H9 (cell line): ENCODE measurements at places on chromosomes 7 and 10. TPM values are rescaled to one million over a fixed set of nuclear protein-coding genes. Genes with fewer than 3 reads are reported as not detected.

Gene SFMBT2
- total RNA-seq: 5.3 and 6.7 TPM in 2 replicates

Gene LRRD1
- total RNA-seq: not detected in 2 replicates

Gene CDNF
- total RNA-seq: 0.86 and 1.3 TPM in 2 replicates

Gene PLXDC2
- 34.1 and 38.7 TPM in 2 replicates for total RNA-seq

Gene C10orf53
- total RNA-seq: not detected in 2 replicates

Gene NKX1-2
- total RNA-seq: 14.9 and 15.3 TPM in 2 replicates

Gene ANKRD1
- 0.11 and 0.13 TPM in 2 replicates for total RNA-seq

DNA sequence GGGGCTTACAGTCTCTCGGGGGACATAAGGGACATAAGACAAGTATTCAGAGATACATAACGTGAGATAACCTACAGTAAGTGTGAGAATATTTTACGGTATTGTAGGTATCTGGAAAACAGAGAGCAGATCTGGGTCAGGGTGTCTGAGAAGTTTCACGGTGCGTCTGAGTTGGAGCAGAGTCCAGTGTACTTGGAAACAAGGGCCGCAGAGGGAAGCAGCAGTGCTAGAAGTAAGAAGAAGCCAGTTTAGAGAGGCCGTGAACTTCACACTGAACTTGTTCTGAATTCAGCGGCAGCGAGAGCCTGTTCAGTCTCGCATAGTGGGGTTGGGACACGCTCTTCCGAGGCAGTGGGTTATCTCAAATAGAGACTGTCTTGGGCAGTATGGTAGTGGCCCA is 85.5 kb downstream of the TAF3 start:
- no peaks in the 10 kb centered on the region for H3K36me3 ChIP-seq
- no peaks in the 10 kb centered on the region for H3K4me1 ChIP-seq
- no peak overlapping the region for H3K4me3 ChIP-seq
- H3K27ac ChIP-seq: no peak overlapping the region

DNA sequence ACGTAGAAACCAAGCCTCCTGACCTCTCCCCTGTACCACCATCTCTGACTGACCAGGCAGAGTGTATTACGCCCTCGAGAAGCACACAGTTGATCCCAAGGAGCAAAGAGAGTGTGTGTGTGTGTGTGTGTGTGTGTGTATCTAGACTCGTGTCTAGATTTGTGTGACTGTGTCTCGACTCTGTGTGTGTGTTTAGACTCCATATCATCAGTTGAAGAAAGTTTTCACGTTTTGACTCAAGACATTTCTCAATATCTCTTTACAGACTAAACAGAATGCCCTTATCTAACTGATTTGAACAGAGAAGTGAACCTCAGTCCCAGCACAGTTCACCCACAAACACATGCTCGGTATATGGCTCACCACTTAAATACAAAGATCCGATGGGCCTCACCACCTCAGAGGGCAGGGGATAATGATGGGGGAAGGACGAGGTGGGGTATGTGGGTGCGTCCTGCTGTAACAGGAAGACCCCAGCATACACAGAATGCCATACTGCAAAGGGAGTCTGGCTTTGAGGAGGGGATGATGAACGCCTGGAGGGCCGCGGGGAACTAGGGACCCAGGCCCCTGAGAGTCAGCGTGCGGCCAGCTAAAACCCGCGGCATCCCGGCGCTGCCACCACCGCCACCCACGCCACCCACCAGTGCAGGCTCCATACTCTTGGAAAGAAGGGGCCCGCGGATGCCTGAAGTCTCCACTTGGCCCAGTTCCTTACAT is 780 bp downstream of the ALDH18A1 start:
- no peaks in the 10 kb centered on the region; the same call in 1 of the 2 replicates for H3K4me1 ChIP-seq
- no peaks in the 10 kb centered on the region for H3K27me3 ChIP-seq
- no peak for DNase-seq
- H3K27ac ChIP-seq: no peak overlapping the region

DNA sequence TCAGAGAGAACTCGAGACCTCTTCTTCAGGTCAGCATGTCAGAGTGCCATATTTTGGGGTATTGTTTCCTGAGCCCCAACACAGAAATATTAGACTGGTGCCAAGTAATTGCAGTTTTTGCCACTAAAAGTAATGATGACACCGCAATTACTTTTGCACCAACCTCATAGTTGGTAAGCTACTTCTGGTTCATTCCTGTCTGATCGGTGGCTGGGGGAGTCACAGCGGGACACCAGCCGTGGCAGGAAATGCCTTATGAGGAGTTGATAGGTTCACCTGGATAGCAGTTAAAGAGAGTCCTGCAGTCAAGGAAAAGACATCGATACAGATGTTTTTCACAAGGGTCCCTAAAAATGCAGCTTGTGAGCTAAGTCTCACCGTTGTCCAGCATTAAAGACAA is 23.9 kb upstream of the ATP6V0A4 start:
- no peak overlapping the region for H3K27ac ChIP-seq
- H3K36me3 ChIP-seq: no peaks in the 10 kb centered on the region; the same call in 1 of the 3 replicates
- no peak for DNase-seq
- no peaks in the 10 kb centered on the region for H3K27me3 ChIP-seq
- no peak overlapping the region for H3K4me3 ChIP-seq

- H3K36me3 ChIP-seq: no peaks in the 10 kb centered on the region
- no peak for DNase-seq
- no peak overlapping the region for H3K4me3 ChIP-seq
These were observed 34.2 kb downstream of the TCERG1L start for GRCh38 chr10:131277278-131277677.

DNA sequence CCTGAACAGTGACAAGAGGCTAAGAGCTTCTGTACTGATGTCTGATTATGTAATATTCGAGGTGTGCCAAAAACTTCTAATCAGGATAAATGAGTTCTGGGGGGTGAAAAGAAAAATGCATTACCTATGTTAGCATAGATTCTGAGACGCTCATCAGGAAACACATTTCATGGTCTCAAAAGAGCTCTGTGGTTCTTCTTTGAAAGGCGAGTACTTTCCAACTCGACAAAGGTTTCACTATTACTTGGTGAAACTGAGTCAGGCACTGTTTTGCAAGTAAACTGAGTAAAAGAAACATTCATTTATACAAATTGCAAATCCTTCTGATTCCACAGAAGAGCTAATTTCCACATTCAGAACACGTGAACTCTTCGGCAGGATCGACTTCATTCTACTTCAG is 523.2 kb downstream of the GATA3 start:
- no peak overlapping the region for H3K27ac ChIP-seq
- H3K4me1 ChIP-seq: no peaks in the 10 kb centered on the region
- no peak overlapping the region for H3K4me3 ChIP-seq

GRCh38 chr10:31759124-31759798 is 169.4 kb downstream of the ARHGAP12 start:
- peaks cover 23% of the 10 kb centered on the region; the same call in 1 of the 2 replicates for H3K4me1 ChIP-seq
- no peak overlapping the region for H3K27ac ChIP-seq
- DNase-seq: peak; percentile 77
- no peaks in the 10 kb centered on the region for H3K27me3 ChIP-seq
- H3K36me3 ChIP-seq: peaks cover 18% of the 10 kb centered on the region

DNA sequence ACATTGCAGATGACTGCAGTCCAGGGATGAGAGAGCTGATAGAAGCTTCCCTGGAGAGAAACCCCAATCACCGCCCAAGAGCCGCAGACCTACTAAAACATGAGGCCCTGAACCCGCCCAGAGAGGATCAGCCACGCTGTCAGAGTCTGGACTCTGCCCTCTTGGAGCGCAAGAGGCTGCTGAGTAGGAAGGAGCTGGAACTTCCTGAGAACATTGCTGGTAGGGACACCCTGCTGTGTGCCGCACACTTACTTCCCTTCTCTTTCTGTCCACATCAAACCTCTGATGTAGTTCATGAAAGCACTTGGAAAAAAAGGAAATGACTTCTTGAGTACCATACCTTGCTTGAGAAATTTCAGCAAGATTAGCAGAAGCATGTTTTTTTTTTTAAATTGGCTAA is 25.3 kb downstream of the MAP3K8 start:
- peaks cover 7% of the 10 kb centered on the region; the same call in 1 of the 2 replicates for H3K4me1 ChIP-seq
- no peak for DNase-seq
- no peak overlapping the region for H3K4me3 ChIP-seq

- H3K4me1 ChIP-seq: no peaks in the 10 kb centered on the region
- H3K36me3 ChIP-seq: no peaks in the 10 kb centered on the region
- DNase-seq: no peak
- H3K27ac ChIP-seq: no peak overlapping the region
- no peak overlapping the region for H3K4me3 ChIP-seq
These were observed 14.9 kb upstream of the COL13A1 start for GRCh38 chr10:69786791-69787190.

DNA sequence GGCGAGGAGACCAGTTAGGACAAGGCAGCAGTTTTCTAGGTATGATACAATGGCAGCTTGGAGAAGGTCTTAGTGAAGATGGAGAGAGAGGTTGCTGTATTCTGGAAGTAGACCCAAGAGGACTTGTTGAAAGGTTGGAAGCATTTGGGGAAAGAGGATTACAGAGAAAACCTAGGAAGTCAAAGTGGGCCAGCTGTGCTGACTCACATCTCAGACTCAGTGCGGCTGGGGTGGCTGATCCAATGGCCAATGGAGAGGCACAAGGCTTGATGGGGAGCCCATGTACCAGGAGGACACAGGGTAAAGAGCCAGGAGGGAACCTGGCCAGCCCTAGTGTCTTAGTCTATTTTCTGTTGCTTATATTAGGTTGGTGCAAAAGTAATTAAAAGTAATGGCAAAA is 194.5 kb upstream of the GALNT17 start:
- H3K4me1 ChIP-seq: no peaks in the 10 kb centered on the region
- H3K36me3 ChIP-seq: no peaks in the 10 kb centered on the region
- no peaks in the 10 kb centered on the region for H3K27me3 ChIP-seq
- DNase-seq: no peak
- no peak overlapping the region for H3K27ac ChIP-seq

DNA sequence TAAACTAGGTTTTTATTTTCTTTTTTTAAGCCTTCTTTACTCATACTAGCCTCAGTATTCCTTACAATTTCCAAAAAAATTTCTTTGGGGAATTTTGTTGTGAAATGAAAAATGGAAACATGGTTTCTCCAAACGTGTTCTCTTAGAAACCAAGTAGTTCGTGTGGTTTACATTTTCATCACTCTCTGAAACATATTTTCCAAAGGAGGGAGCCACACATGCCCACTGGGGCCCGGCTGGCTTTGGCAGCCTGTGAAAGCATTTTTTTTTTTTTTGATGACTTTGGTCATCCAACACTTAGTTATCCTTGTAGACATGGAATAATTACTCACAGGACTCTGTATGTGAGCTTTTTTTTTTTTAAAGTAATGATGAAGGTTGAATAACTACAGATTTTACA is 169.6 kb downstream of the C7orf25 start:
- no peaks in the 10 kb centered on the region for H3K36me3 ChIP-seq
- no peak overlapping the region for H3K27ac ChIP-seq
- H3K4me1 ChIP-seq: no peaks in the 10 kb centered on the region
- no peak for DNase-seq
- H3K4me3 ChIP-seq: no peak overlapping the region

GRCh38 chr7:41870461-41871138 is 167.7 kb upstream of the INHBA start:
- H3K27me3 ChIP-seq: no peaks in the 10 kb centered on the region
- peaks cover 13% of the 10 kb centered on the region for H3K36me3 ChIP-seq
- H3K4me3 ChIP-seq: no peak overlapping the region
- H3K27ac ChIP-seq: no peak overlapping the region
- H3K4me1 ChIP-seq: no peaks in the 10 kb centered on the region

- 0 out of 3 replicates have a peak, but pooled peaks cover 1% of the 10 kb centered on the region for H3K36me3 ChIP-seq
- peak; percentile 47 for DNase-seq
- no peaks in the 10 kb centered on the region for H3K4me1 ChIP-seq
- H3K27ac ChIP-seq: no peak overlapping the region
These were observed 588 bp upstream of the PAOX start for GRCh38 chr10:133378251-133379096.

- H3K4me1 ChIP-seq: no peaks in the 10 kb centered on the region
- H3K27me3 ChIP-seq: no peaks in the 10 kb centered on the region
- no peaks in the 10 kb centered on the region; the same call in 1 of the 2 replicates for H3K36me3 ChIP-seq
- DNase-seq: no peak
- no peak overlapping the region for H3K4me3 ChIP-seq
These were observed 70.3 kb upstream of the GSDME start for GRCh38 chr7:24827589-24827988.

DNA sequence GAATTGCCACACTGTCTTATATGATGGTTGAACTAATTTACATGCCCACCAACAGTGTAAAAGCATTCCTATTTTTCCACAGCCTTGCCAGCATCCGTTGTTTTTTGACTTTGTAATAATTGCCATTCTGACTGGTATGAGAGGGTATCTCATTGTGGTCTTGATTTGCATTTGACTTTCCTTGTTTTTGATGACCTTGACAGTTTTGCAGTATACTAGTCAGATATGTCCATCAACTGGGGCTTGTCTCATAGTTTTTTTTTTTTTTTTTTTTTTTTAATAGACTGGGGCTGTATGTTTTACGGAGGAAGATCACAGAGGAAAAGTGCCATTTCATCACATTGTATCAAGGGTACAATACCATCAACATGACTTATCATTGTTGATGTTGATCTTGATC is 220.6 kb downstream of the ANK3 start:
- no peaks in the 10 kb centered on the region; the same call in 1 of the 2 replicates for H3K4me1 ChIP-seq
- H3K4me3 ChIP-seq: no peak overlapping the region
- no peaks in the 10 kb centered on the region for H3K27me3 ChIP-seq

DNA sequence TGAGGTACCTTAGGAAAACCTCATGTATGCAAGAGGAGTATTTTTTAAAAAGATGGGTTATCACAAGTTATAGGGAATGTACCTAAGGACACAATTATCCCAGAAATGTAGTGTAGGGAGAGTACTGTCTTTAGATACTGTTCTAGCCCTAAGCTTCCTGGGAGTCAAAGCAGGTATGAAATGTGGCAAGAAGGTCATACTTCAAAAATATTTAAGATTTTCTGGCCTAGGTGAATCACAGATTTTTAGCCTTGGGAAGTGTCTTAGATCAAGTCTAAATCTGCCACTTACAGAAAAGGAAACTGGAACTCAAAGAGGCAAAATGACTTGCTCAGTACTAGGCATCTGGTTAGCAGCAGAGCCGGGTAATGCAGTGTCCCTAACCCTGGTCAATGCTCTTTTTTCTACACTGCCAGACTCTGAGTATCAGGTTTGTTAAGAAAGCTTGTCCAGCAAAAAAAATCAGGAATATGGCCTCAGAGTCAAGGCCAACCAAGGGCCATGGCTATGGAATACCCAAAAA is 13.9 kb downstream of the PIK3AP1 start:
- H3K27ac ChIP-seq: no peak overlapping the region
- no peak overlapping the region for H3K4me3 ChIP-seq
- no peaks in the 10 kb centered on the region for H3K36me3 ChIP-seq
- H3K27me3 ChIP-seq: no peaks in the 10 kb centered on the region

DNA sequence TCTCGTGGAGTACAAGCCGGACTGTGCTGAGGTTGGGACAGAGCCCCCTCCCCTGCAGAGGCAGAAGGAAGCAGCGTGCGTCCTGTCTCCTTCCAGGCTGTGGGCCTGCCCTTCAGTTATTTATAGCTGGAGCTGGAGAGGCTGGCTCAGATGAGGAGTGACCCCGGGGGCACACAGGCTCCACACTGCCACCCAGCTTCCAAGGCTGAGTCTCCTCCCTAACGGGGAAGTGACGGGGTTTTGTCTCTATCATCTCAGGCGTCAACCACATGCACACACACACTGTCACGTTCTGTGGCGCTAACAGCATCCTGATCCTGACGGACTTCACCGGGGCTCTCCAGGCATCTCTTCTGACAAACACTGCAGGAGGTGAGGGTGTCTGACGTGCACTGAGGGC is 25.4 kb downstream of the AMZ1 start:
- no peak overlapping the region for H3K27ac ChIP-seq
- DNase-seq: no peak
- no peaks in the 10 kb centered on the region for H3K27me3 ChIP-seq
- no peaks in the 10 kb centered on the region for H3K4me1 ChIP-seq
- no peak overlapping the region for H3K4me3 ChIP-seq
